ENCODE measurements at places on chromosomes 2 and 18.
A peak's percentile ranks its signal among the peaks of the same experiment; 100 is the strongest.

- DNase-seq = no peak
These were observed 405.8 kb upstream of the CDH2 start for GRCh38 chr18:28582724-28583123.

GRCh38 chr2:120673571-120674061 lies 62.1 kb upstream of the GLI2 start:
- DNase-seq = no peak

- no peak for DNase-seq
These were observed 33.3 kb upstream of the RMP24 start for GRCh38 chr18:35939138-35939537.

DNA sequence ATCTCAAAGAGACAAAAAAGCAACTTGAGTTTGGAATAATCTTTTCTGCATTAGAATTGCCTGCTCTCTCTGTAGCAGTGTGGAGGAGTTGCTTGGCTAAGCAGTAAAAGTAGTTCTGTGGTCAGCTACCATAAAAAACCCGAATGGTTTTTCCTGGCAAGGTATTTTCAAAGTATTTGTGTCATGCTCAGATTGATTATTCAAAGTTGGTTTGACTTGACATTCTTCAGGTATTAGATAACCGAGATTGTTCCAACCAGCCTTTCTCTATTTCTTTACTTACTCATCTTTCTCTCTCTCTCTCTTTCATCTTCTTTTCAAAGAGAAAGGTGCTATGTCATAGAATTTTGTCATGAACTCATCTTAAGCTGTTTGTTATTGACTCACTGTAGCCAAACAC lies 404.9 kb downstream of the CPS1 start:
- DNase-seq = no peak

DNA sequence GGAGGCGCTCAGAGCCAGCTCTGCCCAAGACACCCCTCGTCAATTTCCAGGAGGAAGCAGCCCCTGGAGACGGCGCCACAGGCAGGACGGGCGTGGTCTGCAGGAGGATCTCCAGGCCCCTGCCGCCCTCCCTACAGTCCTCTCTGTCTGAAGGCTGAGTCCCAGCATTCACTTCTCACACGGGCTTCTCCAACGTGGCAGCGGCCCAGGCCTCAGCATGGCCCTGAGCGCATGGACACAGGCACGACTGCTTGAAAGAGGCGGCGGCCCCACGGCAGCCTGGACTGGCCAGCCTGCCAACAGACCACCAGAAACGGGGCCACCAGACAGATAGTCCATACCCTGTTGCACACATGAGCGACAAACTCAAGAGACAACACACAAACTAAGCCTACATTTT lies 23.3 kb downstream of the SDC1 start:
- no peak for DNase-seq

DNA sequence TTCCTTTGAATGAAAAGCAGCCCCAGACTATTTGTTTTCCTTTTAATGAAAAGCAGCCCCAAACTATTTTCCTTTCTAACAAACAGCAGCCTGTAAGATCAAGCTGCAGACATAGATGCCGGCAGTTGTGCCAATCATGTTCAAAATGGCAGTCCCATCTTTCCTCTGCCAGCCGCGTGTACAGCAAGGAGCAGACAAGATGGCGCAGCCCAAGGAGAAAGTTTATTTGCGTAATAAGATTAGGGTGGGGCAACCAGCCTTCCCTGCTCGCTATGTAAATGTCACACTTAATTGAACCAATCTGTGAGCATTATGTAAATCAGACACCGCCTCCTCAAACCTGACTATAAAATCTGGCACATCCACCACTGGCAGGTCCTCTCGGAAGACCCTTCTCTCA lies 226.0 kb downstream of the TGIF1 start:
- no peak for DNase-seq

DNA sequence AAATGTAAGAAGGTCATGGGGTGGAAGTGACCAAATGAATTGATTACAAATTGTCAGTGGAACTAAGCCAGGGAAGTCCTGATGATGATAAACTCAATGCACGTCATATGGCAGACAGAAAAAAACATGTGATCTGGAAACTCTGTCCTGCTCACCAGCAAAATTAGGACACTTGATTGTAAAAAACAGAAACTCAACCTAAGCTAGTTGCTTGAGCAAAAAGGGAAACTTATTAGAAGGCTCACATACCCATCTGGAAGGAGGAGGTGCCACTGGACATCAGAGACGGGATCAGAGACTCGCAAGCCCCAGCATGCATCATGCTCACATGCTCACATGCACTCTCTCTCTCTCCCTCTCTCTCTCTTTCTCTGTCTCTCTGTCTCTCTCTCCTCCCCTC lies 96.8 kb downstream of the SP3 start:
- DNase-seq = no peak

- DNase-seq = no peak
These were observed 69.2 kb upstream of the EDAR start for GRCh38 chr2:109058191-109058632.

DNA sequence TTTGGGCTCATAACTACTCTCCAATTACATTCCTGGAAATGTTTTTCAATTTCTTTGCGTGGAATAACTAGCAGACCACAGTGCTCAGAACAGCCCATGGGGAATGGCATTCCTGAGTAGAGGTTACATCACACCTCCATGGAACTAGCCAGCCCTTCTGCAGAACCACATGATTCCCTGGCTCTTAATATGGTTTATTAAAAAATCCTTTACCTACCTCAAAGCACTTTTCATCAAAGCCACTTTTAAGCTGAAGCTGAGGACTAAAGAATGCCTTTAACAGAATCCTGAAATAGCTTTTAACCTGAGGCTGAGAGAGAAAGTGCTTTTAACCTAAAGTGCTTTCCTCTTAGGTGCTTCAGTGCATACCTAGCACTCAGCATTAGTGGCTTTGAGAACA lies 376.3 kb downstream of the ARHGAP15 start:
- DNase-seq = no peak

- no peak for DNase-seq
These were observed 136.4 kb upstream of the COPS8 start for GRCh38 chr2:236949089-236949905.

GRCh38 chr2:32363597-32363996 lies 6.8 kb downstream of the BIRC6 start:
- no peak for DNase-seq

DNA sequence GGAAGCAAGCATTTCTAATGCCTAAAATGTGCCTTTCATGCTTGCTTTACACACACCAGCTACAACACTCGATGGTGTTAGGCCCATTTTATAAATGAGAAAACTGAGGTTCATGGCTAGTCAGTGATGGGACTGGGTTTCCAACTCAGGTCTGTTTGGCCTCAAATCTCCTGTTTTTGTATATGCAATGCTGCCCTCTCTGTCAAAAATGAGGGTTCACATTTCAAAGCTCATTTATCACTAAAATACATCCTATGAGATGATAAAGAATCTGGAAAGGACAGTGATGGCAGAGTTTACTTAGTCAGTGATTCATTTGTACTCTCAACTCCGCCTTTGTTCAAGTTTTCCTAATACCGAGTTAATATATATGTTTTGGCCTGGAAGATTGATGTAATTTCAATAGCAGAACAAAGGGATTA lies 92.3 kb downstream of the KCTD1 start:
- no peak for DNase-seq

- DNase-seq = no peak
These were observed 95.4 kb downstream of the MAP2 start for GRCh38 chr2:209519271-209519670.

GRCh38 chr18:52995875-52996274 lies 655.9 kb downstream of the DCC start:
- no peak for DNase-seq

DNA sequence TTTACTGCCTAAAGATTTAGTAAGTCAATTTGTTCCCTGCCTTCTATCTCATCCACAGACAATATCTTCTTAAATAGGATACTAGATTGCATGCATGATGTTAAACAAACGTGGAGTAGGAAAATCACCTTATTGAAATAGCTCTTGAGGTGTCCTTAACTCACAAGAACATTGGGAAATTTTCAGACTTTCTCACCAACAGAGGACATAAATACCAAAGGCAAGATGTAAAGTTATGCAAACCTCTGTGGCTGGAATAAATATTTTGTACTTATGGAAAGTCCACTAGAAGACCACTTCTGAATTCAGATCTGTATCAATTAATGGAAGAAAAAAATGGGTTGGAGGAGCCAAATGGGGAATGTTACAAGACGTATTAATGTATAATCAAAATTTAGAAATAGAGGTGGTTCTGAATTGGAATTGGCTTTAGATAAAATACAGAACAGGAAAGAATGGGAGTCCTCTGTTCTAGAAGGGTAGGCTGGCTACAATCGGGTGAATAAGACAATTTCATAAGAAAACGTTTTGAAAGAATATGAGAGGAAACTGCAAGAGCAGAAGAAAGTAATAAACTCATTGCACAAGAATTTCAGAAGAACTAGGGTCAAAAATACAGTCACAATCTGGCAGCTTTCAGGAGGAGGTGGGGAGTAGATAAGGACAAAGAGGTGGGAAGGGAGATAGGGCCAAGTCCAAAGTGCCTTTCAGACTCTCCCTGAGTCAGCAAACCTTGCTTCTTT lies 69.3 kb upstream of the FN1 start:
- no peak for DNase-seq

- DNase-seq = no peak
These were observed 544 bp downstream of the EVA1A start for GRCh38 chr2:75560022-75560767.

DNA sequence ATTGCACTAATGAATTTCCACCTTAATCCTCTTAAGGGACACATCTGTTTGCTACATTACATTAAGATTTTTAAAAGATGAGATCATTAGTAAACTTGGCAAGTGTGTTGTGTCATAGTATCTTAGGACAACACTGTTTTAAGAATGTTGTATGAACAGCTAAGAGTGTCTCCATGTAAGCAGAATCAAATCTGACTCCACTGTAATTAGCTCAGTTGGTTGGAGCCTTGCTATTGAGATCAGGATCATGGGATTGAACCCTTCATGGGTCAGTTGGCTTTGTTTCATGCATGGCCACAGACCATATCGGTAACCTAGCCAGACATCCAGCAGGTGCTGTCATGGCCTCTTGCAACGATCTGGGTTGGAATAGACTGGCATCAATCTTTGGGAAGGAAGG lies 5.2 kb downstream of the FHOD3 start:
- DNase-seq = no peak

DNA sequence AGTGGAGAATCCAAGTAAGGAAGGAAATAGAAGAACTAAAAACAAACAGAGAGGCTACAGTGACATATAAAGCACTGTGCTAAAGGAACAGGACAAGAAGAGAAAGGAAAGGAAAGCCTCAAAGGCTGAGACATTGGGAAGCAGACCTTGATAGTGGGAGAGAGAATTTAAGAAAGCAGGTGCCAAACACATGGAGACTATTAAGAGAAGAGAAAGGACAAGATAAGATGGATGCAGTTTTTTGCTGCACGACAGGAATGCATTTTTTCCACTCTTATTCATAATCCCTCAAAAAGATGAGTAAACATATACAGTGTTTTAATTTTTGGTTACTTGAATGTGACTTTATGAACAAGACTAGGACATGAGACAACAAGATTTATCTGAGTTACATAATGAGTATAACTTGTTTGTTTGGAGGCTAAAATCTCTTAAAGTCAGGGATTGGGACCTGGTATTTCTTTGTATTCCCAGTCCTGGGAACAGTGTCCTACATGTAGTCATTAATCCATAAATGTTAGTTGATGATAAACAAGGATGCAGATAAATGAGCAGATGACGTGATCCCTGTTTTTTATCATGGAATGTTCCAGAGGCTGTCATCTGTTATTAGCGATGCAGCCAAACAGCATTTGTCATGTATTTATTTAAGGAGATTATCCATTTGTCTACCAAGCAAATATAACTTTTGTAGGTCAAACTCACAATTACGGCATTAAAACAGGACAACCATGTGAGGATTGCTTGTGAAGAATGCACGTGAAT lies 141.7 kb downstream of the DNER start:
- DNase-seq = no peak

- no peak for DNase-seq
These were observed 21.1 kb downstream of the TMEM182 start for GRCh38 chr2:102782933-102783332.

DNA sequence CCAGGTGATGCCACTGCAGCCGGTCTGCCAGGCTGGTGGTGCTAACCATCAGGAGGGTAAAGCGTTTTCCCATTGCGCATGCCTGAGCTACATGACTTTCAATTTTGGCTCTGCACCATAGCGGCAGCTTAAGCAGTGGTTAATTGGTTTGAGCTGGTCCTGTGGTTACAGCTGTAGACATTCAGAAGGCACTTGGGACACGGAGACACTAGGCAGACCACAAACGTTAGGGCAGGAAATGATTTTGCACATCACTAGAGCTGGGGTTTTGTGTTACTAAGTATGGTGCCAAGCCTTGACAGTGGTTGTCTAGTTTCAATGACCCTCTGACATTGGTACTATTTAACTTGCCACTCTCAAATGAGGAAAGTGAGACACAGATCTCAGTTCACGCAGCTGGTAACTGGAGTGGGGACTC lies 28.9 kb upstream of the CNOT11 start:
- peak; percentile 14 for DNase-seq

DNA sequence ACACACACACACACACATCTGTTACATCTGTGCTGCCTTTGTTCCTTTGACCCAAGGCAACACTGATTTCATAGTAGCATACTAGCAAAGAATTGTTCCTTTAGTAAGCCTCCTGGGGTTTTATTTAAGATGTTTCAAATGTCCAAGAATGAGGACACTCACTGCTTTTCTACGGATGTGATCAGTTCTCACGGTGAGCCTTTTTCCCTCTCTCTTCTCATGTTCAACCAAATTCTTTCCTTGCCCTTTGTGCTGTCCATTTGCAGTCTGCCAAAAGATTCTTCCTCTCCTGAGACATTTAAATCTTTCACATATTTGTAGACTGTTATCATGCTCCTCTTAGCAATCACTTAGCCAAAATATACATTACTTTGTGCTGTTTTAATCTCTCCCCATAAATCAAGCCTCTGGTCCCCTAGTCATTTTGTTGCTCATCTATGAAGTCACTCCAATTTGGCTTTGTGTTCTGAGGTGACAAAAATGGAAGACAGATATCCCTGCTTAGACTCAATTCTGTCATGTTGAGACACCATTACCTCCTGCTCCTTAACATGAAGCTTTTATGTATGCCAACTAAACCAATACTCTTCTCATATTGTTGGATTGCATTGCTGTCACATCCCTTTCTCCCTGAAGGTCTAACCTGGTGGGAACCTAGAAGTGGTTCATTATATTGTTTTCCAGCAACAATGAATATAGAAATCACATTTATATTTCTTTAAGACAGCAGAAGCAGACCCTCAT lies 1605.3 kb upstream of the ACVR2A start:
- no peak for DNase-seq

- DNase-seq = no peak
These were observed 236.1 kb downstream of the VAPA start for GRCh38 chr18:10149768-10150556.

DNA sequence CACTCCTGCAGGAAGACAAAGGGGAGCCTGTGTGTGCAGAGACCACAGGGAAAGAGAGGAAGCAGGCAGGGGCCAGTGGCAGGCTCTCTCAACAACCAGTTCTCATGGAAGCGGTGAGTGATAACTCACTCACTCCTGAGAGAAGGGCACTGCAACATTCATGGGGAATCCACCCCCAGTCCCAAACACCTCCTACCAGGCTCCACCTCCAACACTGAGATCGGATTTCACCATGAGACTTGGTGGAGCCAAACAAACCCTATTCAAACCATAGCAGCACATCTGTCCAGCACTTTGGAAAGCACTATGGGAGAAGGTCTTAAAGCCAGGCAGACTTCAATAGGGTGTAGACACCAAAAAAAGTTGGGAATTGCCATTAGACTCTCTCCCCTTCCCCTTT lies 345.7 kb upstream of the SPRED2 start:
- no peak for DNase-seq

- no peak for DNase-seq
These were observed 124.0 kb downstream of the OSBPL1A start for GRCh38 chr18:24273596-24273995.

GRCh38 chr2:230614040-230614439 lies 98.6 kb upstream of the CAB39 start:
- DNase-seq = no peak
